ENCODE measurements at places on chromosomes 3 and 15.

GRCh38 chr3:114496874-114497273 is 203.0 kb downstream of the TIGIT start:
- no peak for DNase-seq

GRCh38 chr3:28134792-28135375 is 106.5 kb upstream of the CMC1 start:
- no peak for DNase-seq

- no peak for DNase-seq
Measured at GRCh38 chr3:146783446-146783845, 178.3 kb upstream of the PLSCR5 start.

DNA sequence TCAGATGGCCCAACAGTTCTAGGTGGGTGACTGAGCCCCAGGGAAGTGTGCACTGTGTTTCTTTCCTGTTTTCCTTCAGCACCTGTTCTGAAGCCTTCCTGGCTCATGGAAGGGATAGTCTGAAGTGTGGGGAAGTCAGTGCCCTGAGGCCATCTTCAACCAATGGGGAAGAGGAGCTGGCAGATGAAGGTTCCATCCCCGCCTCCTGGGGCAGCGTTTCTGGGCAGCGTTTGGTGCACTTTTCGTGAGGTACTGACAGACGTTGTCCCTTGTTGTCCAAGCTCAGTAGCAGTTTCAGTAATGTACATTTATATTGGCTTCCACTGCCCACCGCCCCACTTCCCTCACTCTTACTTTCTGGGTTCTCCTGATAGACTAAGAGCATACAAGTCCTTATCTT is 42.6 kb upstream of the SLC25A26 start:
- no peak for DNase-seq

GRCh38 chr3:171460725-171461524 is 720 bp upstream of the TNIK start:
- DNase-seq: peak; percentile 77

- no peak for DNase-seq
Measured at GRCh38 chr3:126523745-126524428, at the start of gene CHST13. Gene CHST13 (plus strand): TSS chr3:126524155. CDS start chr3:126524333, 178 bp downstream.

DNA sequence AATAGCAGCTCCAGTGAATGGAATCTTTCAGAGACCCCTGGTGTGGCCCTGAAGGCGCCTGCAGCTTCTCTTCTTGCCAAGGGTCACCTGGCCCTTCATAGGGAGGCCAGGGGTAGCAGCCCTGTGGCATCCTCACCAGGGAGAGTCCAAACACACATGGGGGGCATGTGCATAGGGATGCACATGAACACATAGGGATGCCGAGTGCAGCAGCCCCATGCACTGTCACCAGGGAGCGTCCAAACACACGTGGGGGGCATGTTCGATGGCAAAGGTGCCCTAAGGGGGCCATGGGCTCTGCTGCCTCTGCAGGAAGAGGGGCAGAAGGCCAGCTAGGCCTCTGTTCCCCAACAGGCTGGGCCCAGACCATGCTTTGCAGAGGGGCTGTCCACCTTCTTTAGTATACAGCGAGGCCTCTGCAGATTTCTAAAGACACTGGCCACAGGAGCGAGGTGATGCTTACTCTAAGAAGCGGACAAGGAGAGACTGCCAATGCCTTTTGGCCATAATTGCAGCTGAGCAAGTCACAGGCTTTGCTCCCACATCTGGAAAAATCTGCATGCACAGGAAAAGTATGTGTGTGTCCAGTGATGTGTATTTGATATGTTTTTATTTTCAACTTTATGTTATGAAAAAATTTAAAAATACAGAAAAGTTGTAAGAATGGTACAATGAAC is 21.0 kb downstream of the ANAPC13 start:
- DNase-seq: no peak

DNA sequence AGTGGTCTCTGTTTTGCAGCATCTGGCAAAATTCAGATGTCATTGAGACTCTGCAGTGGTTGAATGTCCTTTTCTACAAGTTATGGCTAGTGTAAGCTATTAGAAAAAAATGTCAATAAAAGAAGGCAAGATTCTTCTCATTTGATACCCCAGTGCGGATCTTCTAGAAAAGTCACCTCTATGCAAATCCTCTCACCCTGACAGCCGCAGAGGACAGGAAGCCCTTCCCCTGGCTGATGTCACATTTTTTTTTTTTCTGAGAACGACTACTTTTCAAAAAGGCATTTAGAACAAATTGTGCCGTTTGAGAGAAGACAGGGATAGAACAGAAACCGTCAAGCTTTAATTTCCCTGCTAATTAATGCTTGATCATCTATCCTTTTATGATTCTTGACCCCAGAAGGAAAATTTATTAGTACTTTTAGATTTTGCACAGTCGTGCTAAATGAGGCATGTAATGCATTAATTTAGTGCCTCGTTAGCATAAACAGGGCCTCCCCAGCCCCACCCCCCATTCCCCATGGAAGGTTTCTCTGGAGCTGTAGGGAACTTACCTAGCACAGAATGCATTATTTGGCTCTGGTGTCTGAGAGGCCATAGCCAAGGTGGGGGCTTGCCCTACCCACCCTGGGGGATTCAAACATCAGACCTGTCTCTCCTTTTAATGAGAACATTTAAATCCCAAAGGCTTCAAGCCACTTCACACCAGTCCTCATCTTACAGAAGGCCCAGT is 183.8 kb downstream of the OPA1 start:
- DNase-seq: no peak

GRCh38 chr3:169573148-169573547 is 90.4 kb downstream of the MECOM start:
- no peak for DNase-seq

Measured in activated T-cell treated with anti-CD3 and anti-CD28 coated beads, Interleukin-2, amount 50 U/mL, for 24 hours (primary cell).